Activated gamma-delta T cell treated with Interleukin-2 at 50 U/mL for 16 hours (primary cell): ENCODE measurements at places on chromosomes 1 and 21.

DNA sequence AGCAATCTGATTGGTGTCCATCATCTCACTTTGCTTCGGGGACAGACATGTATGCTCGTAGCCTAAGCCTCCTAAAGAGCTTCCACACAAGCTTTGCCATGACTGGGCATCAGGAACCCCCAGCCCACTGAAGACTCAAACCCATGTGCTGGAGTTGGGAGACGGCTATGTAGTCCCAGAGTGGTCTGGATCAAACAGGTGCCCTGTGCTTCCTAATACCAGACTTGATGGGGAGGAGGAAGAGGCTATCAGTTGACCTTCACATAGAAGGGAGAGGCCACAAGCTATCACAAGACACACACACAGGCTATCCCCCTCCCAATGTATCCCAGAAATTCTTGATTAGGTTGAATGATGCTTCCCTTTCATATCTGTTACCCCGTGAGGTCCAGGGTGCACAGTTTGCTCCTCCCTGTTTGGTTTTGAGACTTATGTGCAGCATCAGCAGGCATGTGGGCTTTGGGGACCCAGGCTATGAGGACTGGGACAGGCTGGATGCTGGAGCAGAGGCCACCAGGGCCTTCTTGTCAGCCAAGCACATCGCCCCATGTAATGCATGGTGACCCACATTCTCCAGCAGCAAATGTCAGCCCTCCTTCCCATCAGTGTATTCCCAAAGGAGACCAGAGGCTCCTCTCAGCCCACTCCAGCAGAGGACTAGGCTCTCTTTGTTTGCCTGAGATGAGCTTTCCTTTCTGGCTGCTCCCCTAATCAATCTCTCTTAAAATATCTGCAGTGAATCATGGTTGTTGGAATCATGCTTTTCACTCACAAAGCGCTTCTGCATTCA, 159.8 kb downstream of the GRIK3 start:
- DNase-seq: no peak

DNA sequence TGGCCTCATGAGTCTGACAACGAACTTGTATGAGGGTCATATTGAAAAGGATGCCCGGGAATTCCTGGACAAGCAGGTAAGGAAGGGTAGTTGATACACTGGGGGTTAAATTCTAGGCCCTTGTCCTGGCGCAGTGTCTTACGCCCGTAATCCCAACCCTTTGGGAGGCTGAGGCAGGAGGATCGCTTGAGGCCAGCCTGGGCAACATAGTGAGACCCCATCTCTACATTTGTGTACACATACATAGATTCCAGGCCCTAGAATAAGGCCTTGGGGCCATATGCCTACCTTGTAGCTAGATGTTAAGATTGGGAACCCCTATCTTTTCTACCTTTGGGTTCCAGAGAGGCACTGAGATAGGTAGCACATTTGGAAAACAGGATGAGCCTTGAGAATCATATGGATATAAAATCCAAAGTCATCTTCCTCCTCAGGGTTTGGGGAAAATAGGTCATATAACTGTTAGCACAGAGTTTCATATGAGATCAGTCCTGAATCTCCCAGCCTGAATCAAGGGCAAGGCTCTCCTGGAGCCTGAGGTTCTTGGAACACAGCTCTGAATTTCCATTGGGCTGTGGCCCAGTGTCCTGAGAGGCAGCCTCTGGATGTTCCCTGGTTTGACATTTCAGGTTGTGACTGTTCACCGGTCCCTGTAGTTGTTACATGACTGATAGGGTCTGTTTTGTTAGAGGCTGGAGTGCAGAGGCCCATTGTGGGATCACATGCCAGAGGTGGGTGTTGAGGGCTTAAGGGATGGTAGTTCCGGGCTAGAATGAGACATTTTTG, 104.4 kb downstream of the PIK3R3 start:
- DNase-seq: no peak

DNA sequence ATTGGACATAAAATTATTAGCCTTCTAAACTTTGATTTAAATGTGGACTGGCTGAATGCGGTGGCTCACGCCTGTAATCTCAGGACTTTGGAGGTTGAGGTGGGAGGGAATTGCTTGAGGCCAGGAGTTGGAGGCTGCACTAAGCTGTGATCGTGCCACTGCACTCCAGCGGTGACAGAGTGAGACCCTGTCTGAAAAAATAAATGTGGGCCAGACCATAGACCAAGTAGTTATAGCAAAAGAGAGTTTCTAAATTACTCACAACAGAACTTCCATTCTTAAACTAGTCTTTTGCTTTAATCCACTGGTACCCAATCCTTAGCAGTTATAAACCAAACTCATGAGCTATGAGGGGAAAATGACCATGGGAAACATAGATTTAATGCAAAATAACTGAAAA, 35.2 kb downstream of the RAP1A start:
- DNase-seq: no peak

GRCh38 chr1:201109651-201110050, 2.6 kb downstream of the CACNA1S start:
- no peak for DNase-seq

DNA sequence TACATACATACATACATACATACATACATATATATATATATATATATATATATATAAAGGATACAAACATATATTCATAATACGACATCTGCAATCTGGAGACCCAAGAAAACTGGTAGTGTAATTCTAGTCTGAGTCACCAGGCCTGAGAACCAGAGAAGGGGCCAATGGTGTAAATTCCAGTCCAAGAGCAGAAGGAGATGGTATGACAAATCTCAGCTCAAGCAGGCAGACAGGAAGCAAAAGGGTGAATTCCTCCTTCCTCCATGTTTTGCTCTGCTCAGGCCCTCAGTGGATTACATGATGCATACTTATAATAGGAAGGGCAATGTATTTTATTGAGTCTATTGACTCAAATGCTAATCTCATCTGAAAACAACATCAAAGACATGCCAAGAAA, 1060.4 kb upstream of the TMPRSS15 start:
- no peak for DNase-seq

- peak; percentile 70 for DNase-seq
Observed at GRCh38 chr1:235642011-235642942, 7.3 kb downstream of the GNG4 start.

DNA sequence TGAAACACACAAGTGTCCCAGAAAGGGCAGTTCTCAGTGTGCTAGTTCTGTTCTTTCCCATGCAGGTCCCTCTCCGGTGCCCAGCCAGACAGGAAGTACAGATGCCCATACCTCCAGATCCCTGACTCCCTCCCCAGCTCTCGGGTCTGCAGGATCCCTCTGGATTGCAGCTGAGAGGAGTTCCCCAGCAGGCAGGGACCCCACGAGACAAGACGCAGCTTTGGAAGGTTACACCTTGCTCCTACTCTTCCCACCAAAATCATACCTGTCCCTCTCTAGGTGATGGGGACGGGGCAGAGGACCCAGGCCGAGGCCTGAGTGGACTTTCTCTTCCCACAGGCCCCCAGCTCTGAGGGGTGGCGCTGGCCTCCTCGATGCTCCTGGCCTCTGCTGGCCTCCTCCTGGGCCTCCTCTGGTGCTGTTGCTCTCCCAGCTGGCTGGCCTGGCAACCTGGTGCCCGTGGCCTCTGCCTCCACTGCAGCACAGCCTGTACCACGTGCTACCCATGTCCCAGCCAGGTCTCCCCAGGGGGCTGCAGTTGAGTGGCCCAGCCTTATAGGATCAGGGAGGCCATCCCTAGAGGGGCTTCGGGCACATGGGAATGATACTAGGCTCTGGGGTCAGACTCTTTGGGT, 9.4 kb downstream of the LDLRAD2 start:
- DNase-seq: no peak

- DNase-seq: no peak
Observed at GRCh38 chr1:99855914-99856450, 5.8 kb downstream of the AGL start.

GRCh38 chr1:115609021-115609420, 32.7 kb upstream of the VANGL1 start:
- DNase-seq: no peak

GRCh38 chr1:14791654-14792053, 193.2 kb downstream of the KAZN start:
- DNase-seq: no peak

GRCh38 chr1:22816067-22816775, 105.6 kb downstream of the EPHB2 start:
- DNase-seq: no peak
